Skeletal muscle cell (primary cell): ENCODE measurements at places on chromosomes 1 and 21.
A peak's percentile ranks its signal among the peaks of the same experiment; 100 is the strongest.

- DNase-seq = no peak
Observed at GRCh38 chr21:21971384-21971783, 973.2 kb downstream of the NCAM2 start.

GRCh38 chr1:115976921-115977498 is 697 bp downstream of the SLC22A15 start:
- no peak for DNase-seq

GRCh38 chr21:41817877-41818855 is 51.3 kb upstream of the RIPK4 start:
- DNase-seq = no peak

DNA sequence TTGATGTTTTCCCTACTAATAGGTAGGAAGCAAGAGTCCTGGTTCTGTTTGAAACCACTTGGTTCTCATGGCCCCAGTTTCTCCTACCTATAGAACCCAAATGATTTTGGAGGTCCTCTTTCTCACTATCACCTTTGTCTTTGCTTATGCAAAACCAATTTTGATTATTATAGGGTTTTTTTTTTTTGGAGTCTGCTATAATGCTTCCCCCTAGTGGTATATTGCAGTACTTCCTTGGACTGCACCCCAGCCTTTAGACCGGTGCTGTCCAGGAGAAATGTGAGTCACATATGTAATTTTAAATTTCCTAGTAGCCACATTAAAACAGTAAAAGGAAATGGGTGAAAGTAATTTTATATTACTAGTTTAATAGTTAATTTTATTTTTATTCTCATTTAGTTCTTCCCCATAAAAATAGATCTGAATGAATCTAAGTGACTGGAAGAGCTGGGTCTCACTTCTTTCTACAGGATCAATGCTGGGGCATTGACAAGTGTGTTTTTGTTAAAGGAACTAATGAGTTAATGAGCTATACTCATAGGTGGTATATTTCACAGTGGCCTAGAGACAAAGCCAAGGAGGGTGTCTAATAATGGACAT is 10.6 kb downstream of the FCMR start:
- DNase-seq = no peak

DNA sequence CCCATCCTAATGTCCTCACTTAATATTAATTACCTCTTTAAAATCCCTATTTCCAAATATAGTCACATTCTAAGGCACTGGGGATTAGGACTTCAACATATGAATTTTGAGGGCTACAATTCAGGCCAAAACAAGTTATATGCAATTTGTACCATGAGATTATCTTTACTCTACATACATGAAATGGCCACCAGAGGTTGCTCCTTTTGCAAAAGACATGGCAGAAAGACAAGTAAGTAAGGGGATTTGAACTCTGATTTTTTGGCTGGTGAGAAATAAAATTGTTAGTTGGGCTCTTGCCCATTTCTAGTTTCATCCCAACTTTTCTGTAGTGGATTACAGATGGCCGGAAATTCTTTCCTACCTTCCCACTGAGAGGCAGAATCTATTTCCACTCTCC is 4.8 kb upstream of the ALG6 start:
- no peak for DNase-seq

- no peak for DNase-seq
Observed at GRCh38 chr1:25773441-25774125, 26.4 kb upstream of the SELENON start.

- DNase-seq = no peak
Observed at GRCh38 chr1:34478515-34479076, 276.3 kb upstream of the GJB5 start.

DNA sequence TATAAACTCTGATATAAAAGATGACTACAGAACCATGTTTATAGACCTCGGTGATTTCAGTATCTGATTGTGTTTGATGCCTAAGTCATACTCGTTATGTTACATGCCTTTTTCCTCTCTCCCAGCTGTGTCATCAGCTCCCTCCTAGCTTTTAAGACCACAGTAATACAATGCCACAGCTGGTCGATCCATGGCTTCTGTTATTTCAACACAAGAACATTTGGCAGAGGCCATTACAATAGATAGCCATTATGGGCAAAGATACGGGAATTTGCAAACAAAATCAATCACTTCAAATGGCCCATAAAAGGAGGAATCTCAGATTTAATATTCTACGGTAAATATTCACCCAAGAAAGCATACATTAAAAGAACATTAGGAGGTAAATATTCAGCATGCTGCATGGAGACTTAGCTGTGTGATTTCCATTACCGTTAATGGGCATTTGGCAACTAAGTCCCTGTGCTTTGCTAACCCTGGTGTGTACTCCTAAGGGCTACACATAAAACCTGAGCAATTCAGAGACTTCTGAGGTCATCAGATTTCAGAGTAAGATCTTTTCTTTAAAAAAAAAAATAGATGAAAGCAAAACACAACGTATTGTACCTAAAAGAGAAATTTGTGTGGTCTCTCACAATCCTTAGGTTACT is 153.4 kb downstream of the PIGK start:
- no peak for DNase-seq

DNA sequence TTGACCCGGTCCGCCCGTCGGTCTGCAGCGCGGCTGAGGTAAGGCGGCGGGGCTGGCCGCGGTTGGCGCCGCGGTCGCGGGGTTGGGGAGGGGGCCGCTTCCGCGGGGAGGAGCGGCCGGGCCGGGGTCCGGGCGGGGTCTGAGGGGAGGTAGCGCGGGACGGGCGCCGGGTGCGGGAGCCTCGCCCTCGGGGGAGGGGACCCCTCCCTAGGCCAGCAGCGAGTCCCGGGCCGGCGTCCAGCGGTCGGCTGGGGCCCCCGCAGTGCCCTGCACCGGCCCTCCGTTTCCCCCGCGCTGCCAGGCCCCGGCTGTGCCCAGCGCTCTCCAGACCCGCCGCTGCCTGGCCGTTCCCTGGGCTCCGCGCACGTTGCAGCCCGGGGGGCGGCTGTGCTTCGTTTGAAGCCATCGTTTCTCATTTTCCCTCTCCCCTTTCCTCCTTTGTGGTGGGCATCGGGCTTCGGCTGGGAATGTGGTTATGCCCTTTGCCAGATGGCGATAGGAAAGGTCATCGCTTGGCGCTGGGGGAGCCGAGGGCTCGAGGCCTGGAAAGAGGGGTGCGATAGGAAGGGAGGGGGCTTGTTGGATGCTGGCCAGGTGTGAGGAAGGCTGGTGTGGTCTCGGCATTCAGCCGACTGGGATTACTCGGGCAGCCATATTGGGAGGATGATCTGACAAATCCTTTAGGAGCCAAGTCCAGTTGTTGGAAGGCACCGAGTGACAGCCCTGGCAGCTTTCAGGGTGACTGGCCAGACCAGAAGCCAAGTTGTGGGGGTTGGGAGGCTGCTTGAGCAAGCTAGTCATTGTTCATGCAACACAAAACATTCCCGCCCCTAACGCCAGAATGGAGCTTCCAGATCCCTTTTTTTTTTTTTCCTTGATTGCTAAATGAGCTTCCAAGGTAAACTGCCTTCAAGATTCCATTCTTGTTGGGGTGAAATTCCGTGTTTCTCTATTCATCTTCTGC is 753 bp downstream of the KIF1B start:
- peak; percentile 84 for DNase-seq

DNA sequence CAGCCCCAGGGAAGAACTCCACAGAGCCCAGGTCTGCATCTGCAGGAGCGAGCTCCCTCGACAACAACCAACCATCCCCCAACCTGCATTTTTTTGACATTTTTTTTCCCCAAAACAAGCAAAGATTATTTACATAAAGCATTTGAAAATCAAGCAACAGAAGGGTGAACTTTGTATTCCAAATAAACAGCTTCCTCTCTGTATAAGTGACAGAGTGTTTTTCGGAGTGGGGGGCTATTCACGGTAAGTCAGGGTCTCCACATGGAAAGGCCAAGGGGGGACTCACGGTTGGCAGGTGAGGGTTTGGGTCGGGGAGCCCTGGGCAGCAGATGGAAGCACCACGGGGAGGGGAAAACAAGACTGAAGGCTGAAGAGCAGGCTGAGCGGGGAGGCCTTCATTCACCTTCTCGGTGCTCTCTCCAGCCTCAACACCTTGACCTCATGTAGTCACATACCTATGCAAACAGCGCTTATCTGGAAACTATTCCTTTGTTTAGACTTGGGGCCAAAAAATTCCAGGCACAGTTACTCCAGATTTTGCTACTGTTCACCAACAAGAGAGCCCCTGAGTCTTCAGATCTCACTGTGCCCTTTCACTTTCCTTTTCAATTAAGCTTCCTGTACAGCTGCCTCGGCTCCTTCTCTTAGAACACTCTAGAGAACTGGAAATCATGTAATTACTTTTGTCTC is 27.6 kb downstream of the C2CD2 start:
- DNase-seq = no peak

GRCh38 chr21:41763996-41764395 is 2.9 kb downstream of the RIPK4 start:
- DNase-seq = no peak

DNA sequence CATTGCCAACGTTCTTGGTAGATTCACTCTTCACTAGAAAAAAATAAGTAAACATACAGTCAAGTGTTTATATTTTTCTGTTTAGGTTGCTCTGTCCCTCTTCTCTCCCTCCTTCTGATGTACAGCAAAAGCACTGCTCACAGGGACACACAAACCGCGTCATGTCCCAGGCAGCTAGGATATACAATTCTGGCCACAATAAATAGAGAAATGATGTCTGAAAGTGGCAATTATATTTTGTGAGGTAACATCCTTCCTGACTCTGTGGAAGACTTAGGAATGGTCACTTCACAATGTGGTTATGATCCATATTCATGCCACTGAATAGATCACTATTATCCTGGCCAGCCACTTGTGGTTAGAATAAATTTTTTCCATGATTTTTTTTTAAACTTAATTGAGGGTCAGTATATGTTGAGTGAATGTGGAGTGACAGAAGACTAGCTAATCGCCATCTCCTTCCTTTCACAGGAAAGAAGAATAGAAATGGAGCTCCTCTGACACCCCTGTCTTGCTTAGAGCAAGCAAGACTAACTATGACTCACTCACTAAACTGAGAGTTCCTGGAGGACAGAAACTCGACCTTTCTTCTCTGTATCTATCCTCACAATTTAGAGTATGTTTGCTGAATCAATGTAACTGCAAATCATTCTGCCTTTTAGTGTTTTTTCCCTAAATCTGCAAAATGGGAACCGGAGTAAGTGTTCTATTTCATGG is 54.0 kb downstream of the ZNHIT6 start:
- DNase-seq = no peak

DNA sequence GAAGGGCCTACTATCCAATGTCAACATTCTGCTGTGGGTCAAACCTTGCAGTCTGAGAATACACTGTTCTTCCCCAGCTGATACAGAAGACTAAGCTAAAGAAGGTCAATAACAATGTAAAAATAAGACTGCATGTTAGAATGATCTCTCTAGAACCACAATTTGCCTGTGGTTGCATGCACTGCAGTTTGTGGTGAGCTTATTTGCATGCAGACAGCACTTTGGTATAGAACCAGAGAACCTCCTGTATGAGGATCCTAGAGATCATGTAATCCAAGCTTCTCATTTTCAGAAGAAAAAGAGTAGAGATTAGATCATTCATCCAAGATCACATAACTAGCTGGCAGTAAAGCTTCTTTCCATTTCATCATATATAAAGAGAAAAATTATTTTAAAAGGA is 15.8 kb downstream of the SYNJ1 start:
- no peak for DNase-seq

GRCh38 chr1:2948751-2949680 is 72.3 kb upstream of the ACTRT2 start:
- no peak for DNase-seq

DNA sequence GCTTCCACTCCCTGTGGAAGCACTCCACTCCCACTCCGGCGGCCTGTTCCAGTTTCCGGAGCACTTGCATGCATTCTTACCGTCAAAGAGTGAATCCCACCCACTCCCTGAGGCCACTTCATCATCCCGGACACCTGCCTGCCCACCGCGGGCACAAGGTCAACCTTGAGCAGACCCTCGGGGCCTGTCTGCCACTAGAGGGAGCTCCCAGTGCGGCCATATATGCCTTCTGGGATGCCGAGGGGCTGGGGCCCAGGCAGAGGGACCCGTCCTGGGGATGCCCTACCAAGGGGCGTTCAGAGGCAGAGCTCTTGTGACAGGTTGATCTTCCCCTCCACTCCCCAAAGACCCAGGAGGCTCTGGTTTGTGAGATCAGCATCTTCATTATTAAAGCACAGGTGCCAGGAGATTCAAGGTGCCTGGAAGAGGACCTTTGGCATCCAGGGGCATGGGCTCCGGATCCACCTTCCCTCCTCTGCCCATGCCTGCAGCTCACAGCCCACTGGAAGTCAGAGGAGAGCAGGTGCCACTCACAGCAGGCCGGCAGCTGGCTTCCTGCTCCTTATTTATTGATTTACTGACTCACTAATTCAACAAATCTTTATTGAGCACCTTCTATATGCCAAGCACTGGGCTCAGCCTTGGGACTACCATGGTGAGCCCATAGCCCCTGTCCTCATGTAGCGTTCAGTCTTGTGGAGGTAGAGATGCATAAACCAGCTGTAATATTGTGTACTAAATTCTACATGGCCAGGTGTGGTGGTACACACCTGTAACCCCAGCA is 47.3 kb downstream of the UBIAD1 start:
- DNase-seq = no peak
